Glutamatergic neuron (in vitro differentiated cells): ENCODE measurements at places on chromosomes 1 and 21.

DNA sequence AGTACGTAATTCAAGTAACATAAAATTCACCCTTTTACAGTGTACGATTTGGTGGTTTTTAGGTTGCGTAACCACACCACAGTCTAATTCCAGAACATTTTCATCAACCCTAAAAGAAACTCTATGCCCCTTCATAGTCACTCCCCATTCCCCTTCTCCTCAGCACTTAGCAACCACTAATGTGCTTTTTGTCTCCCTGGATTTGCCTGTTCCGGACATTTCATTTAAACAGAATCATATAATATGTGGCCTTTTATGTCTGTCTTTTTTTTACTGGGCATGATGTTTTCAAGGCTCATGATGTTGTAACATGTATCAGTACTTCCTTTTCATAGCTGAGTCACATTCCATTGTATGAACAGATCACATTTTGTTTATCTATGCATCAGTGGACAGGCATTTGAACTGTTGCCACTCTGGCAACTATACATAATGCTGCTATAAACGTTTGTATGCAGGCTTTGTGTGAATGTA, 20.8 kb downstream of the OBSCN start:
- no peak for DNase-seq

- DNase-seq, result no peak
Measured at GRCh38 chr1:178867670-178868069, 3.2 kb downstream of the ANGPTL1 start.

GRCh38 chr21:46145840-46146691, 9.3 kb downstream of the FTCD start:
- DNase-seq, result peak; percentile 36

- DNase-seq, result no peak
Measured at GRCh38 chr1:218027152-218027551, 257.9 kb upstream of the RRP15 start.

GRCh38 chr1:208069908-208070307, 159.0 kb upstream of the CD34 start:
- DNase-seq, result no peak

DNA sequence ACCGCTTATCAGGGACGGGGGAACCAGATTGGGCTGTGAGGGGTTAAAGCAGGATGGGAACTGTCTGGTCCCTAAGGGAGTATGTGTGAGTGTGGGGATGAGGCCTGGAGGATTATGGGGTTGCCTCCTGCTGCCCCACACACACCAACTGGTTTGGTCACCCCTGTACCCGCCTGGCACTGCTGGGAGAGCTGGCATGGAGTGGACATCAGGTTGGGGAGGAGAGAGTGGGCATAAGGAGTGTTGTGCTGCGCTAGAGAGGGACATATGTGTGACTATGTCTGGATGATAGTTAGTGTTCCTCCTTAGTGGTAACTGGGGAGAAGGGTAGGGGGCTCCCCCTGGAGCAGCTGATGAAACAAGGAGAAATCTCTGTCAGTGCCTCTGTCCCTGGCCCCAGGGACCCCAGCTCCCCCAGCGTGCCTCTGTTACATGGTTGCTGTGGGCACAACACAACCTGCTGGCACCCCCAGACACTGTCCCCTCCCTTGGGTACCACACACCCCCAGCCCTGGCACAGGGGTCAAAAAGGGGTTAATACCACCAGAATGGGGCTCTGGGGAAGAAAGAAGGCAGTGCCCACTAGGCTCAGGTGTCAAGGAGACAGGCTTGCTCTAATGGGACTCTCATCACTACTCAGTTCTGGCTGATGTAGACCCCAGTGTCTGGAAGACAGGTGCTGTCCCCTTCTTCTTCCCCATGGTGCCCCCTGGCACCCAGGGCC, 1.9 kb downstream of the ZBTB7B start:
- DNase-seq, result no peak

DNA sequence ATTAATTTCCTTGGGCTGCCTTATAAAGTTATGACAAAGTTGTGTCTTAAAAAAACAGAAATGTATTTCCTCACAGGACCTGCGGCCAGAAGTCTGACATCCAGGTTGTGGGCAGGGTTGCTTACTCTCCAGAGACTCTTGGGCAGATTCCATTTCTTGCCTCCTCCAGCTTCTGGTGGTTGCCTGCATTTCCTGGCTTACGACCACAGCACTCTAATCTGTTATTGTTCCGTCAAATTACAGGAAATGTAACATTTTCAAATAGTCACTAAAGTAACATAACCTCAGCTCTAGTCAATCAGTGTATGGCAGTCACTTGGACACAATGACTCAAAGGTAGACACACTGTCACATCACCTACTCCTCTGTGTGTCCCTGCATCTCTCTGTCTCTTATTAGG, 226.8 kb downstream of the DNAH14 start:
- no peak for DNase-seq

GRCh38 chr1:36715797-36716196, 233.1 kb upstream of the CSF3R start:
- DNase-seq, result no peak

DNA sequence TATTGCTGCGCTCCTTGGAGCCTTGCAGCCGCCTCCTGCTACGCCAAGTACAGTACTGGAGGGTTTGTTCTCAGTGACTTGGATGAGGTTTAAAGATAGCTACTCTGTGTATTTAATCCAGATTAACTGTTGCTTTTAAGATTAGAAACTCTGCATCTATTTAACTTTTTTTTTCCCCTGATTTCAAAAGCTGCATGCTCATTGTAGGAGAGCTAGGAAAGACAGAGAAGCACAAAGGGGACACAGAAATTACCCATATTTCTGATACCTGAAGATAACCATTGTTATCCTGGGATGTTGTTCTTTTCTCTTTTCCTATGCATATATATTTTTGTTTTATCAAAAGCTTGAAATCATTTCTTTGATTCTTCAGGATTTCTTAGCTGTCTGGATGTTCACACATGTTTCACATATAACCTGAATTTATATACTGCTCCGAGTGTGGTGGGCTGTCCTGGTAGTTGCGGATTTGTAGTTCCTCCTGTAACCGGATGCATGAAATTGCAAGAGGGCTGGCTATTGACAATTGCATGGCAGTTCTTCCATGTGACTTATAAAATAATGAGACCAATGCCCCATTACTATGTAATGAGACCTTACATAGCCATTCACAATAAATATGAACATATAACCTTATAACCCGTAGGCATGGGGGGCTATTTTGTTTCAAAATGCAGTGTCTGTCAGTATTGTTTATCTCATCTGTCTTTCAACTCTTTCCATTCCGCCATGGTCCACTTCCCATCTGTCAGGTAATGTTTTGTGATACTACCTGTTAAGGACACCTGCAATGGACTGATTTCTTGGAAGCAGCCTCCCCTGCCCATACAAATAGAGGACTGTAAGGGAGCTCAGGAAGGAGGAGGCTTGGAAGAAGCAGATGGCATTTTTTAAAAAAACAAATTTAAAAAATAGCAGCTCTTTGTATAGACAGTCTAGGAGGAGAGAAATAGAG, 1.4 kb downstream of the RAVER2 start:
- no peak for DNase-seq
